ENCODE measurements at places on chromosomes 12 and 14.
A peak's percentile ranks its signal among the peaks of the same experiment; 100 is the strongest.

DNA sequence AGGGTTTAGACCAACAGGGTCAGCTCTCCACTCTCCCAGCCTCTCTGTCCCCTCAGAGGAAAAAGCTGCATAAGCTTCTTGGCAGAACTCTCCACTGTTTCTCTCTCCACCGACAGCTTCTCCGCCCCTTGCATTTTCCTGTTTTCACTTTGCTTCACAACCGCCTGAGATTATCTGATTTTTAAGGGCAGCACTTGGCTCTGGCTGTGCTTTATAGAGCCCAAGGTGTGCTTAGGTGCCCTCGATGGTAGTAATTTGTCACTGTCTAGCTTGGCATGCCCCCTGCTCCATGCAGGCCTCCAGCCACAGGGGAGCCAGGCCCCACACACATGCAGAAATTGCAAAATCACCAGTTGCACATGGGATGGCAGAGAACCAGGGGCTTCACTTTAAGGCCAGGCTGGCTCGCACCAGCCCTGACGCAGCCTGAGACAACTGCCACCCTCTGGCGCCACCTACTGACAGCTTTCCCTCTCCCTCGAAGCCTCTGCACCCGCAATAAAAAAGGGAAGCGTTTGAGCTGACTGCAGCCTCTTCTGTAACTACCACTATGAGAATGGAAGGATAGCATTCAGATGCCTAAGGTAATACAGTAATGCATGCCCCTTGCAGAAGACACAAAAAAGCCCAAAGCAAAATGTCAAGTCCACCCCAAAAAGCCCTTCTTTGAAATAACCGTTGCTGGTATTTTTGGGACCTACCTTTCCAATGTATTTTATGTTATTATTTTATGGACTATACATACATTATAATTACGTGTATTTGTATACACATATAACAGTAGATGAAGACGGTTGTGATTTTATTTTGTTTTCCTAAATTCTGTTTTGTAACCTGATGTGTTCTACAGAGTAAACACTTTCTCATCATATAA is 32.0 kb upstream of the RIMBP2 start:
- peak; percentile 71 for DNase-seq

GRCh38 chr12:2752676-2753371 is 41.9 kb upstream of the FKBP4 start:
- DNase-seq, result no peak

- DNase-seq, result peak; percentile 24
Measured at GRCh38 chr14:75254381-75254822, 24.2 kb upstream of the FOS start.

DNA sequence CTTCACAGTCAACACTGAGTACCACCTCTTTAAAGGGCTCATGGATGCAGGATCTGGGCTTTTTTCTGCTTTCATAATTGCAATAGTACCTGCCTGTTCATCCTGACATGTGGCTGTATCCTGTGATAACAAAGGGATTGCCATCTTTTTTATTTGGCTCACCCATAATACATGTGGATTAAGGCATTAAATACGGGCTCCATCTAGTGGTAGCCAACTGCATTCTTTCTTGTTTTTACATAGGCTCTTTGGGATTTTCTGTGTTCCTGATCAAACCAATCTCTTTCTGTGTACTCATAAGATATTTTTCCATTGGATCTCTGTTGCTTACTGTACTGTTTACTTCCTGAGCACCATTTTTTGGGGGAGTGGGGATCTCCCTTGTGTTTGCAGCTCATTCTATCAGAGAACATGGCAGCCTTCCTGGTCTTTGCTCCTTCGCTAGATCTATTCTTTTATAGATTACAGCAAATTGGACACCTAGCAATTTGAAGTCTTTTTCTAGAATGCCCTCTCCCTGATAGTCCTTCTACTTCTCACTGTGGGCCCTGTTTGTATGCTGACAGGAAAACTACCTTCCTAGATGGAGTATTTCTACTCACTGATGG is 723.4 kb upstream of the MDGA2 start:
- peak; percentile 32 for DNase-seq

GRCh38 chr14:72535485-72535884 is 358.4 kb downstream of the DPF3 start:
- DNase-seq, result no peak

DNA sequence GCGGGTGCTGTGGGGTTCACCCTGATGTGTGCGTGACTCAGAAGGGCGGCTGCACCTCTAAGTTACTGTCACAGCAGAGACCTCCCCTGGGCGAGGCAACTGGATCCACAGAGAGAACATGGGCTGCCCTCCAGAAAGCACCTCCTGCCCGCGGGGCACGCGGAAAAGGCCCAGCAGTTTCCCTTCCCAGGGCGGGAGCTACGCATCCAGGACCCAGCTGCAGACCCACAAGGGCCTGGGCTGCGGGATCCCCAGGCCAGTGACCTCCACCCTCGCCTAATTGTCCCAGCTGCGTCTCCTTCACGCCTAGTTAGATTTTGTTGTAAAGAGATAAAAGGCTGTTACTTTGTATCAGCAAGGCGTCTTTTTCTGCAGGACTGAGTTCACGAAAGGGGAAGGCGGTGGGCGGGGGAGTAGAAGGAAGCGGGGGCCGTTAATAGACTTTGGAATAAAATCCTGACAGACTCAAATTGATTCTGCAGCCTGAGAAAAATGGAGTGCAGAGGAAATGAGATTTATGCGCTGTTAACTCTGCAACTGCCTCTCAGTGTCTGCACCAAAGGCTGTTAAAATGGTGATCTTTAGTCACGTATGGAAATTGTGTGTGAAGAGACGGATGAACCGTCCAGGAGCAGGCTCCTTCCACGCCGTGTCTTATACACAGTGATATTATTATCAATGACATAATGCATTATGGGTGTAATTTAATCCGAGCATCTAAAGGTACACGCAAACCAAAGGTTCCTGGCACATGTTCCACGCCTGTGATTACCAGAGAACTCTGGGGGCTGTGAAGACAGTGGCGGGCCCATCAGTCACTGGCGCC is 65.9 kb upstream of the FBRSL1 start:
- no peak for DNase-seq

DNA sequence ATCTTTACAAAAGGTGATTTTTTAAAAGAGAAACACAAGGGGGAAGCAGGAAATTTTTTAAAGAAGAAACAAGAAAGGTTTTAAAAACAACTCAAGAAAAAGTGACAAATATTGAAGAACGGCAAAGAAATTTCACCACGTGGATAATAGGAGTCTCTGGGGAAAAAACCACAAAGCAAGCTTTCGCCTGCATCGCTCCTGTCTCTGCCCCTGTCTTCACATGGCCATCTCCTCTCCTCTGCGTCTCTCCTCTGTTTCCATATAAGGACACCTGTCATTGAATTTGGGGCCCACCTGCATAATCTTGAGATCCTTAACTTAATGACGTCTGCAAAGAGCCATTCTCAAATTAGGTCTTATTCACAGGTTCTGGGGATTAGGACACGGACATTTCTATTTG is 175.8 kb downstream of the ETV6 start:
- no peak for DNase-seq

DNA sequence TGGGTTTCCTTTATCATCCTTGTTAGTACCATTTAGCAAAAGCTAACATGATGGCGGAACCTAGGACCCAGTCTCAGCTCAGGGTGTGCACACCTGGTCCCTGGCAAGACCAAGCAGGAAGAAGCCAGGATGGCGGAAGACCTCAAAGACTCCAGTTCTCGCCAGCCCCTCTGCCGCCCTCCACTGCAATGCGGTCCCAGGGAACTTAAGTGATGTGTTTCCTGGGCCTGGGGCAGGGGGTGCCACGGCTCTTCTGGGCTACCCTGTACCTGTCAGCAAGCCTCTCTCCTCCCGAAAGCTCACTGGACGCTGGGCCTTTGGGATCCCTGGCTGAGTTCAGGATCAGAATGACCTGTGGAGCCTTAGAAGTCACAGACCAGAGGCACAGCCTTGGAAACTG is 71.3 kb downstream of the FBXL14 start:
- DNase-seq, result no peak

GRCh38 chr12:759628-760027 is 7.2 kb downstream of the WNK1 start:
- DNase-seq, result no peak

DNA sequence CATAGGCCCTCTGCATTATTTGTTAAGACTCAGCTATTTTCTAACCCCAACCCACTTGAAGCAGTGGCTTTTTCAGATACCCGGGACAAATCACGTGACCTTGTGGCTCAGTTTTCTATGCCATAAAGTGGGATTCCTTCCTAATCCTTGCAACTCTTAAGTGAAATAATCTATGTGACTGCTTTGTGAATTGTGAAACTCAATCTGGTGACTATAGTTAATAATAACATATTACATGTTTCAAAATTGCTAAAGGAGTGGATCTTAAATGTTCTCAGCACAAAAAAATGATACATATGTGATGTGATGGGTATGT is 17.3 kb downstream of the EML1 start:
- no peak for DNase-seq

DNA sequence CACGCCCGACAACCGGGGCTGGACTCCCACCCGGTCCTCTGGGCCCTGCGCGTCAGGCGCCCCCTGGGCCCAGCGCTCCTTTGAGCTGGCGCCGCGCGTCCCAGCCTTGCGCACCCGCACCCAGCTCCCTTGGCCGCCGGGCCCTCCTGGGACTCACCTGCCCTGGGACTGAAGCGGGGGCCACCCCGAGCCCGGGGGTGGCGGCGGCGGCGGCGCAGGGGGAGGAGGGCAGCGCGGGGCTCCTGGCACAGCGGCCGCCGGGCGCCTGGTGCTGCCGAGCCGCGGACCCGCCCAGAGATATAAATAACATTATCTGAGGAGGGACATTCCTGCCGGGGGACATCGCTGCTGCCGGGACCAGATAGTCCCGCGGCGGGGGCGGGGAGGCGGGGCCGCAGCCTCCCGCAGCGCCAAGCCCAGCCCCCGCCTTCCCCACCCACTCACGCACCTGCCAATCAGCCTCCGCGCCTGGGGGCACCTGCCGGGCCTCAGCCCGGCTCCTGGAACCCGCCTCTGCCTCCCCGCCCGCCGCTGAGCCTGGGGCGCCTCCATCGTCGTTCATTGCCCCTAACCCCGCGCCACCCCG is at the start of gene SPTB:
TSS of gene SPTB (minus strand) at position 273 of the 586 bp plus-strand sequence. CDS start 56,813 bp downstream, outside the sequence.
- peak; percentile 72 for DNase-seq

- no peak for DNase-seq
Measured at GRCh38 chr12:124601706-124602105, 34.3 kb upstream of the NCOR2 start.

DNA sequence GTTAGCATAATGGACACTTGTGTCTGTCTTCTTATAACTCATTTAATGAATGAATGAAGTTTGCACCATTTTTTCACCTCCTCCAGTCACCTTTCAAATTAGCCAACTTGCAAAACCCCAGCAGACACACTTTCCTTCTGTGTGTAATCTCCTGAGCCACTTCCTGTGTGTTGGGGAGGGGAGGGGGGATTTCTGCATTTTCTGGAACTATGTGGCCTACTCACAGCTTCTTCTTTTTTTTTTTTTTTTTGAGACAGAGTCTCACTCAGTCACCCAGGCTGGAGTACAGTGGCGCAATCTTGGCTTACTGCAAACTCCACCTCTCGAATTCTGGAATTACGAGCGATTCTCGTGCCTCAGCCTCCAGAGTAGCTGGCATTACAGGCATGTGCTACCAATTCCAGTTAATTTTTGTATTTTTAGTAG is 4.1 kb upstream of the SERPINA1 start:
- DNase-seq, result no peak

DNA sequence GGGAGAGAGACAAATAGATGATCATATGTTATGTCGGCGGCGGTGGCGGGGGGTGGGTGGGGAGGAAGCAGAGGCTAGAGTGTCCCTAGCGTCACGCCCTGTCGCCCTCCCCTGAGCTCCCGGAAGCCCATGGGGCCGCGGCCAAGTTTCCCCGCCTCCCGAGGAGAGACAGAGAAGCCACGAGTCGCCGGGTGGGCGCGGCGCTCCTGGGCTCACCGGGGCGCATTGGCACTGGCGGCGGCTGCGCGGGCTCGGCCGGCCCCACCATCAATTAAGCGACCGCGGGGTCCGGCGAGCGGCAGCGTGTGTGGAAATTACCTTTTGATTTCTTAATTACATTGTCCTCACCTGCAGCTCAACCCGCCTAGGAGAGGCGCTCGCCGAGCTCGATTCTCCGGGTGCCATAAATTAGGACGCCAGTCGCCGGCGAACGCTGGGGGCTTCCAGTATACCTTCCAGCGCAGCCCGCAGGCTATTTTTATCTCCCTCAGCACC is 119.9 kb upstream of the LHX5 start:
- peak; percentile 88 for DNase-seq

- no peak for DNase-seq
Measured at GRCh38 chr14:105195522-105196264, 14.6 kb upstream of the NUDT14 start.
